Esophagus squamous epithelium (tissue), 5 donors: ENCODE measurements at places on chromosomes 3 and 15. TPM values are rescaled to one million over a fixed set of nuclear protein-coding genes. Genes with fewer than 3 reads are reported as not detected.

The NR1I2 gene
- not detected for total RNA-seq

The C3orf70 gene
- total RNA-seq = 0.75 TPM

DNA sequence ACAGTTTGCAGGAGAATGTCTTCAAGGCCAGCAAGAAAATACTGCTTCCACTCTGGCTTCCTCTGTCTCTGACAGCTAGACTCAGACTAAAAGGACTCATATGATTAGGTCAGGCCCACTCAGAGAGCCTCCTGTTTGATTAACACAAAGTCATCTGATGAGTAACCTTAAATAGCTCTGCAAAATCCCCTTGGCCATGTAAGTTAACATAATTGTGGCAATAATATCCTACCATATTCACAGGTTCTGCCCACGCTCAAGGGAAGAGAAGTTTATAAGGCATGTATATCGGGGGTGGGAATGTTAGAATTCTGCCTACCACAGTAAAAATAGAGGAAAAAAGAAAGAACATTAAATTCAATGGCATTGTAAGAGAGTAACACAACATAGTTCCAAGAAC, 20.6 kb upstream of the HHATL start:
- DNase-seq = no peak

- no peak for DNase-seq
Measured at GRCh38 chr3:59106085-59106648, 56.3 kb upstream of the CFAP20DC start.

DNA sequence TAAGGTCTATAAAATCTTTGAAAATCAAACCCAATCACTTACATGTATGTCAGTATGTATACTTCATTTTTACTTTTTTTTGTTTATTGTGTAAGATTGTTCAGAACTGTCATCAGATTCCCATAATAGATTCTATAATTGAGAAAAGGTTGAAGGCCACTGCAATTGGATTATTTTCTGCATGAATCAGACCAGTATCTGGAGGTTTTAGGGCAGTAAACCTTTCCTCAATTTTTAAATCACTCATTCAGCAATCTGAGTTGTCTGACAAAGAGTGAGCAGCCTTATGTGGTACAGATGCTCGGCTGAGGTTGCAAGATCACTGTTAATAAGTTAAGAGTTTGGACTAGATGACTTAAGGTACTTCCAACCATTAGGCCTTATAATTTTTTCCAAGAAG, 96.0 kb downstream of the TP63 start:
- DNase-seq = no peak

DNA sequence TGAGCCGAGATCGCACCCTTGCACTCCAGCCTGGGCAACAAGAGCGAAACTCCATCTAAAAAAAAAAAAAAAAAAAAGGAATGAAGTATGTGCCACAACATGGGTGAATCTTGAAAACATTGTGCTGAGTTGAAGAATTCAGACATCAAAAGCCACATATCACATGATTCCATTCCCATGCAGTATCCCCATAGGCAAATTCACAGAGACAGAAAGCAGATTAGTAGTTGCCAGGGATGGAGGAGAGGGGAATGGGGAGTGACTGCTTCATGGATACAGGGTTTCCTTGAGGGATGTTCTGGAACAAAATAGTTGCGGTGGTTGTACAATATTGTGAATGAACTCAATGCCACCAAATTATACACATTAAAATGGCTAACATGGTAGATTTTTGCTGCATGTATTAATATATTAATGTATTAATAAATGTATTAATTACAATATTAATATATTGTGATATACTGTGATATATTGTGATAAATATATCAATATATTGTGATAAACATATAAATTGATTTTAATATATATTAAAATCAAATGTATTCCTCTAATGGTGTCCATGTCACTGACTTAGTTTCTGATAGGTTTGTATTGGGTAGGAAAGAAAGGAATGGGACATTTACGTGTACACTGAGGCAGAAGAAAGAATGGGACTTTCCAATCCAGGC, 34.9 kb downstream of the SMAD3 start:
- no peak for DNase-seq

GRCh38 chr3:152615681-152616080, 219.2 kb upstream of the P2RY1 start:
- DNase-seq = no peak

DNA sequence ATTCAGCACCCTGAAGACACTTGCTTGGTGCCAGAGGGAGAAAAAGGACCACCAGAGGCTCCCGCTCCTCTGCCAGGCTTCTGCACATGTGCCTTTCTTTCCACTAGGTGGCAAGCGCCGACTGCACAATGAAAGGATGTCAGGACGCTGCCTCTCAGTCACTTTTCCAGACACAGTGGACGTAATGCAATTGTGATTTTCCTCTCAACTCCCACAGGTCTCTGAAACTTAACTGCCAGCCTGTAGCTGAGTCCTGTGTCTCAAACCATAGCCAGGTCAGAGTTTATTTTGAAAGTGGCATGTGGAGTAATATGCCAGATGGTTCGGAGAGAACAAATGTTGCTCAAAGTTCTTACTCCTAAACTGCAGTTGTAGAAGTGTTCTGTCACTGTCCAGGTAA, 162.9 kb downstream of the ITPR1 start:
- no peak for DNase-seq

DNA sequence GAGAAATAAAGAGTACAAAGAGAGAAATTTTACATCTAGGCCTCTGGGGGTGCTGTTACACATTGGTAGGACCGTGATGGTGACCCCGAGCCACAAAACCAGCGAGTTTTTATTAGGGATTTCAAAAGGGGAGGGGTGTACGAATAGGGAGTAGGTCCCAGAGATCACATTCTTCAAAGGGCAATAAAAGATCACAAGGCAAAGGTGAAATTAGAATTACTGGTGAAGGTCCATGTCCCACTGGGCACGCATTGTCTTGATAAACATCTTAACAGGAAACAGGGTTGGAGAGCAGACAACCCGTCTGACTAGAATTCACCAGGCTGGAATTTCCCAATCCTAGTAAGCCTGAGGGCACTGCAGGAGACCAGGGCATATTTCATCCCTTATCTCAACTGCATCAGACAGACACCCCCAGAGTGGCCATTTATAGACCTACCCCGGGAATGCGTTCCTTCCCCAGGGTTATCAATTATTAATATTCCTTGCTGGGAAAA, 4.3 kb downstream of the IRAK2 start:
- DNase-seq = no peak

DNA sequence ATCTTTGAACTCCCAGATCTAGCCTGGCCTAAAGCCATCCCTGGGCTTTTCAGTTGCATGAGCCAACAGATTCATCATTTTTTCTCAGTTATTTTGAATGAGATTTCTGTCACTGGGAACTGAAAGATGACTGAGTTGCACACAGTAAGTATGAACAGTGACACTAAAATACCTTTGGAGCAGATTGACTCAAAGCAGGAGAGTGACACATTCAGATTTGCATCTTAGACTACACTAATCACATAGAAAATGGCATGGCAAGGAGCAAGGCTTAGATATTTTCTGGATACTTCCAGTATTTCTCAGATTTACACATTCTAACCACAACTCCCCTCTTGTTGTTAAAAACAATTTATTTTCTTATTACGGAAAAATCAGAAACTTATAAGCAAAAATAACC, 32.8 kb downstream of the SEC62 start:
- DNase-seq = no peak

DNA sequence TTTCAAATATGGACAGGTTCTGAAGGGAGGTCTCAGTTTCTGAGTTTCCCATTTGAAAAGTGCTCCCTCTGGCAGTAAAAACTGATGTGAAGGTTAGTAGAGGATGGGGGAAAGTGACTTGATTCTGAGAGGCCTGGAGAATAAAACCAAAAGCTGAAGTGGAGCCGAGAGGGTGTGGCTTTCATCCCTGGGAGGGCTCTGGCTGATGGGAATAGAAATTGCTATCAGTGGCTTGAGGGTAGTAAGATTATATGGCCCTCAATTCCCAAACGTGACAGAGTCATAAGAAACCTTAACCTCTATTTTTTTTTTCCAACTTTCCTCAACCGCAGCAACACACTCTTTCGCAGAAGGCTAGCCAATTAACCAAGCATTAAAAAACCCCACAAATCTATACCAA, 185.9 kb downstream of the MEIS2 start:
- no peak for DNase-seq

- no peak for DNase-seq
Measured at GRCh38 chr3:51988286-51989146, 5.2 kb downstream of the ACY1 start.

GRCh38 chr3:112647122-112647521, 6.2 kb upstream of the CCDC80 start:
- DNase-seq = no peak
